Right ventricle myocardium superior (tissue), 1 donor: ENCODE measurements at places on chromosomes 3 and 15. TPM values are rescaled to one million over a fixed set of nuclear protein-coding genes. Genes with fewer than 3 reads are reported as not detected.

DNA sequence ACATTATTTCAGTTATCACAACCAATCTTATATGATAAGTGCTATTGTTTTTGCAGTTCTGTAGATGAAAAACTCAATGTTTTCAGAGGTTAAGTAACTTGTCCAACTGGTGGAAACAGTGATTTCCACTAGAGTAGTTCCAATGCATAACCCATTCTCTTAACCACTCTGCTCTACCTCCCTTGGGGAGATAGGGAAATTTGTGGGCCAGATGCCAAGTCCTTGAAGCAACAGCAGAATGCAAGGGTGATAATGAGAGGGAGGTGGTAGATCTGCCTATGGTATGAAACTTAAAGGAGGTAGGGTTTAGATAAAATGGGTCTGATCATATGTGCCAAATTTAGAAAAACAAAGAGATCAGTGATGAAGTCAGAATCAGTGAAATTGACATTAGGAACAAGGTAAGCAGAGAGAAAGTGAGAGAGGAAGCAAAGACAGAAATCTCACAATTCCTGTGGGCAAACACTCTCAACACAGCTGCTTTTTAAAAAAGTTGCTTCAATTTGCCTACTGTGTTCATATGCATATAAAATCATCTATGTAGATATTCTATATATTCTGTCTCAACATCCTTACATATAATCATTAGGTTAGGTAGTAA is 50.5 kb upstream of the UBP1 start:
- DNase-seq: no peak

DNA sequence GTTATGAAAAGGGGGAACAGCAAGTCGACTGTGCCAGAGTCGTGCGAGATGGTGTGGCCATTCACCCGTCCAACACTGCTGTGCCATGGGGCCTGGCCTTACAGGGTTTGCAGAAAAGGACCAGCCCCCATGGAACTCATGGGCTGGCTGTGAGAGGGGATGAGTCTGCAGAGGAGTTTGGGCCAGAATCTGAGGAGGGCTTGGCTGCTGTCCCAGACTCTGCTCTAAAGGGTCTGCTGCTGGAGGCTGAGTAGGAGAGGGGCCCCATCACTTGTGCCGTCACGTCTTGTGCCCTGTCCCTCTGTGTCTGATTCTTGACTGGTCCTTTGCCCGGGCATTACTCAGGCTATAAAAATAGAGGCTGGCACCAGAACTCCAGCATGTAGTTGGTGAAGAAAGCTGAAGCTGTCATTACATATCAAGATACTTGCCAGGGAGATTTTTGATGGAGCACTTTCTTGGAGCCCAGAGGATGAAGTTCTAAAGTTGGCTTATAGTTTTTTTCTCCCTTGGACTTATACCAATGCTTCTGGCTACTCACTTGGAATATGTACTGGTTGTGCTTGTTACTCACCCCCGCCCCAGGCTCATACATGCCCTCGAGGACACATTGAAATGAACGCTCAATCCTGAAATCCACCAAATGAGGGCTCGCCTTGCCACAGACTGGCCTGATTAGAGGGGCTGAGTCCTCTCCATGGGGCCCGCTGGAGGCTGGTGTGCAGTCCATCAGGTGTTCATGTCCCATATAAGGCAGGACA is 10.2 kb downstream of the PXYLP1 start:
- DNase-seq: peak; percentile 78

DNA sequence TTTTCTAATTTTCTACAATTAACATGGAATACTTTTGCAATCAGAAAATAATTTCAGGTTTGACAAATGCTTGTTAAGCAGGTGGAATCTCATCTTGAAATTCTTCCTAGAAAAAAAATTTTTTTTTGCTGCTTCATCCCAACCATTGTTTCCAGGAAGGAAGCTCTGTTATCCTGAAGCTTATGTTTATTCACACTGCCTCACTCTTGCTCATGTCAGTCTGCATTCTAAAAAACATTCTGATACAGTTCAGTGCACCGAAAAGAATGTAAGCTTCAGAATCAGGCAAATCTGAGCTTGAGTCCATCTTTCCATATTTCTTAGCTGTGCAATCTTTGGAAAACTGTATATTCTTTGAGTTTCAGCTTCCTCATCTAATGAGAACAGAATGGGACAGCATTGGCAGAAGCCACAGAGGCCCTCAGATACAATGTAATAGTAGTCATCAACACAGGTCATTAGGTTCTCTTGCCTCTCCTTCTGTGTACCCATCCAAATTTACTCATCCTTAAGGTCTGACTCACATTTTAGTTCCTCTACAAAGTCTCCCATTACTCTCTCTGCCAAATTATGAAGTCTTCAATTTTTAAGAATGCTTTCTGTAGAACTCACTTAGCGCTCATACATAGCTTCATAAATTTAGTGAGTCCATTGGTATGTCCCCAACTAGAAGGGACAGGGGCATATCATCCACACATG is 881.8 kb upstream of the NR2F2 start:
- no peak for DNase-seq

- DNase-seq: no peak
Measured at GRCh38 chr3:109269577-109270275, 46.6 kb downstream of the DPPA2 start.

DNA sequence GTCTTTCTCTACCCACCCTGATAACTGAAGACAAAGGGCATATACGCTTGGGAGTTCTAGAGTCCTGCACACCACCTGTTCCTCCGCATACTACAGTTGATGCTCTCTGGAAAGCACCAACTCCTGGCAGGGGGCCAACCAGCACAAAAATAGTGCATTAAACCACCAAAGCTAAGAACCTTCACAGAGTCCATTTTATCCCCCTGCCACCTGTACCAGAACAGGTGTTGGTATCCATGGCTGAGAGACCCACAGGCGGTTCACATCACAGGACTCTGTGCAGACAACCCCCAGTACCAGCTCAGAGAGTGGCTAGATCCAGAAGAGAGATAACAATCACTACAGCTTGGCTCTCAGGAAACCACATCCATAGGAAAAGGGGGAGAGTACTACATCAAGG is 114.4 kb upstream of the POU1F1 start:
- no peak for DNase-seq

DNA sequence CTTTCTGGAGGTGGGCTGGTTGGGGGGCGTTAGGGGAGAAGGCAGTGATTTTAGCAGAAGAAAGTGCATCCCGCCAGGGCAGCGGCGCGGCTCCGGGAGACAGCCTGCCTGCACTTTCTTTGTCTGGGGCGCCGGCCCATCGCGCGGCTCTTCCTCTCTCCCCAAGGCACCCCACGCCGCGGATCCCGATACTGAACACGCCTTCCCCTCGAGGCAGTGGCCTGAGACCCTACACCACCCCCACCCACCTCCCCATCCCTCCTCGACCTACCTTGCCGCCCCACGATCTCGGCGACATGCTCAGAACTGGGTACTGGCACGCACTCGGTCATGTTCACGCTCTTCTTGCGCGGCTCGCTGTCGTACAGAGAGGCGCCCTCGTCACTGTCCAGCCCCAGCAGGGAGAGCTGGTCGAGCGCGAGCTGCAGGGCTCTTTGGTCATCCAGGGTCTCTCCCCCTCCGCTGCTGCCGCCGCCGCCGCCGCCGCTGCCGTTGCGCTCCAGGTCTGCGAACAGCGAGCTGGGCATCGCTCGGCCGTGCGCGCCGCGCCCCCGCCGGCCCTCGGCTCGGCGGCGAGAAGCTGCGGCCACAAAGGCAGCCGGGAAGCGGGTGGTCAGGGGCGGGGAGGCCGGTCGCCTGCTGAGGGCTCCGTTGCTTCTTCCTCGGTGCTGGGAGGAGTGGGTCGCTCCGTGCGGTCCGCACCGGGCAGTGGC is 483 bp downstream of the MEX3B start:
- peak; percentile 69 for DNase-seq

GRCh38 chr3:152574461-152575079 is 260.4 kb upstream of the P2RY1 start:
- DNase-seq: peak; percentile 64

DNA sequence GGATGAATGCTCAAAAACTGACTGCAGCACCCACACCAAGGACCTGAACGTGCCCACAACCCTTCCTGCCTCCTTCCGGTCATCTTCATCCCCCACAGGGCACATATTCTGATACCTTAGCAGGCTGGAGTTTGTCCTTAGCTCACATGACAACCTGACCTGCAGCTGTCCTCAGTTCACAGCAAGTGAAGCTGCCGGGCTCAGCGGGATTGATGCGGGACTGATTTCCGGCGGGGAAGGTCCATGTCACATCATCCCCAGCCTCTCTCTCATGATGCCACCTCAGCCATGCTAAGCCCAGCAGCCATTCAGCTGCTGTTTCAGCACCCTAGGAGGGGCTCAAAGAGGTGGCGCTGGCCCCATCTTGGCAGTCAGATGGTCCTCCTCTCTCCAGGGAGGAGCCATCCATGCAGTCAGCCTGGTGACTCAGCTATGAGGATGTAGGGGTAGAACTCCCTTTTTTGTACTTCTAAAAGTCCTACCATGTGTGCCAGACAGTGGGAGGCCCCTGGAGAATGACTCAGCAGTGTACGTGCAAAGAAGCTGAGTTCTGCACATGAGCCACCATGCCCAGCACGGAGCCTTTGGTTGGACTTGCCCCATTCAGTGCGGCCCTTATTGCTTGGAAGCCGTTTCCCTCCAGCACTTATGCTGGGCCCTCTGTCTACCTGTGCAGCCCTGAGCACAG is 9.5 kb downstream of the CA12 start:
- DNase-seq: peak; percentile 61

DNA sequence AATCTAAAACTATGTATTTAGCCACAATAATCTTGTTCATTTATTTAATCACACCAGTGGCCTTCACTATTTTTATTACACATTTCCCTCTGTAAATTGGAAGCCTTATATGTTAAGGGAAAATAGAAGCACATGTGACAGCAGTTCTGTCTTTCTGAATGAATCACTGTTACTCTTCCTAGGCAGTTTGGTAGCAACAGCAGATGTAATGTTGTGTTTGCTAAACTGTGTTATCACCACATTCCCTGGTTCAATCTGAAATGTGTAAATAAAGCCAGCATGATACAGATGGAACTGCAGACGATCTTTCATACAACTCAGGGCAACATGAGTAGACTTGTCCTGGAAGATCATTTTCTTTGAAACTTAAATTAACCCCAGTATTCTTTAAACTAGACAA is 220.1 kb downstream of the MCTP2 start:
- DNase-seq: no peak

DNA sequence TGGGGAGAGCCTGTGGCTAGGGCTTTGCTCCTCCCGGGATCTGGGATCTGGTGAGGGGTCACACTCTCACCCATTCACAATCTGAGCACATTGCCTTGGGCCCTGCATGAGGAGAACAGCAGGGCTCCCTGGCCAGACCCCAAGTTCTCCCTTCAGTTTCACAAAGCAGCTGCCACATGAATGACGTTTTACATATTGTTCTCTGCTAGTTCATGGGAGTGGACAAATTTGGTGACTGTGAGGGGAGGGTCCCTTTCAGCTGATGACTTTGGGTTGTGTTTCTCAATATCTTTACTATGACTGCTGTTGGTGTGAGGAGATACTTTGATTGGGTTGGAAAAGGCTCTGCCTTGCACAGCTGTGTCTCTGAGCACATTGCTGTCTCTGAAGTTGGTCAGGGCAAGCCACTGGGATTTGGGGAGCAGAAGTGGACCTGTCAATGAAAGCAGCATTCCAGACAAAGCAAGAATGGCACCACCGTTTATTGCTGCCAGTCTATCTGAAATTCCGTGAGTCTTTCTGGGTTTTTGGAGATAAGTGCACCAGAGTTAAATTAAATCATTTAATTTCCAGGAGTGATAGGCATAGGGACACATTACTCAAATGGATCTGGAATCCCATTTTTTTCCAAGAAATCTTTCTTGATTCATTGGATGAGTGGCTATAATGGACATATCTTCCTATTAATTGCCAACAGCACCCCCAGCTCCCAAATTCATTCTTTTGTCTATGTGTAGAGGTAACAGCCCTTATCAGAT is 10.3 kb downstream of the TIMP4 start:
- DNase-seq: peak; percentile 65

DNA sequence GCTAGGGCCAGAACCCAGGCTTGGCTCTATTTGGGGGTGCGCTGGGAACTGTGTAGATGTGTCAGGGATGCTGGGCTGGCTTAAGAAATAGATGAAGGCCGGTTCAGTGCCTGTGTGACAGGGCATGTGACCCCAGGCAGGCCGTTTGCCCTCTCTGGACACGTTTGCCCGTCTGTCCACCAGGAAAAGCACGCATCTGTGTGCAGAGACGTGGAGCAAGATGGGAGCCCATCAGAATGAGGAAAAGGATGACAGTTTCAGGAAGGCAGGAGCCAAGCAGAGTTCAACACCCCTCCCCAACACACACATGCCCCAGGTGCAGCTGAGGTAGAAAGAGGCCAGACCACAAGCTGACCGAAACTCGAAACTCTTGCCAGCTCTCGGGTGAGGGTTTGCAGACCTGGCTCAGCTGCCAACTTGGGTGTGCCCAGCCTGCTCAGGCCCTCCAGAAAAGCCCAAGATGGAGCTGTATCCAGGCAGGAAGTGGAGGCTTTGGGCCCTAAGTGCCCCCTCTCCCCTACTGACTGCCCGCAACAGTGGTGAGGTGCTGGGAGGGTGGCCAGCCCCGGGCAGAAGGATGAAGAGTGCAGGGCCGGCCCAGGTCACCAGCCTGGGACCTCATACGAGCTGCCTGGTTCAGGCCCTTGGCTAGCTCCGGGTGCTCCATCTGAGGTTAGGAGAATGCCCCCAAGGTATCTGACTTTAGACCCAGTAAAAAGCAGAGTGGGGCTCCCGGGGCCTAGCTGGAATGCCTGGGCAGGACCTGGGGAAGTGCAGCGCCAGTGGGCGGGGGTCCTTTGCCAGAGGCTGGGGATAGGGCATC is 10.2 kb upstream of the MESP1 start:
- no peak for DNase-seq

DNA sequence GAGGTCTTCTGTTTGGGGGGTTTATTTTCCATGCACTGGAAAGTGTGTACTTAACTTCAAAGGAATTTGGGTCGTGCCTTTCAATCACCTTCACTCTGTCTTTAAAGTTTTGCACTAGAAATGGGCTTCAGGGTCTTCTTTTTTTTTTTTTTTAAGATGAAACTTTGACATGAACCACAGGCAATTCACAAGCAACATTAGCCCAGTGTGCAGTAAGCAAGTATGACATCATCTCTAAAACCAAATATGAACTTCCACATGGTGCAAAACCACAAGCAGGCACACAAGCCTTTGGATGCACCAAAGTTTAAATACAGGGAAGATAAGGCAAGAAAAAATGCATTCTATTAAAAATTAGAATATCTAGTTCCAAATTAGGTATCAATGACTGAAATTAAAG is 381.9 kb downstream of the ERC2 start:
- DNase-seq: no peak

GRCh38 chr3:16514755-16515353 is 1.4 kb upstream of the RFTN1 start:
- DNase-seq: no peak

DNA sequence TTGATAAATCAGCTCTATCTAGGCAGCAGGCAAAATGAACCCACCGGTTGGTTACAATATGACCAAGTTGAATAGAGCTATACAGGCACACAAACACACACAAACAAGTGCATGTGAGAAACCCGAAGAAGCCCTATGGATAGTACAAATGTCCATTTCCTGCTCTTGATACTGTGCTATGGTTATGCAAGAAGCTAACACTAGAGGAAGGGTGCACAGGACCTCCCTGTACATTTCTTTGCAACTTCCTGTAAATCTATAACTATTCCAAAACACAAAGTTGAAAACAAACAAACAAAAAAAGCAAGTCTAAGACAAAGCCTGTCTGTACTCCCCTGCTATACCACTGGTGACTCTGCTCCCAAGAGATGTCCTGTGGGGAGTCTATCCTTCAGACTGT is 8.2 kb upstream of the FAM240A start:
- no peak for DNase-seq

SLC22A13 gene
- not detected for total RNA-seq

SKOR1 gene
- total RNA-seq: 0.11 TPM

TAGLN3 gene
- not detected for total RNA-seq

HESX1 gene
- not detected for total RNA-seq
